NCI-H187 (cell line): ENCODE measurements at places on chromosomes 7 and 10.

GRCh38 chr10:43237631-43238446 is 29.0 kb downstream of the RASGEF1A start:
- DNase-seq = no peak

GRCh38 chr7:68676813-68677535 is 921.3 kb upstream of the AUTS2 start:
- no peak for DNase-seq

GRCh38 chr10:128626397-128627000 is 500.3 kb upstream of the MKI67 start:
- DNase-seq = no peak

DNA sequence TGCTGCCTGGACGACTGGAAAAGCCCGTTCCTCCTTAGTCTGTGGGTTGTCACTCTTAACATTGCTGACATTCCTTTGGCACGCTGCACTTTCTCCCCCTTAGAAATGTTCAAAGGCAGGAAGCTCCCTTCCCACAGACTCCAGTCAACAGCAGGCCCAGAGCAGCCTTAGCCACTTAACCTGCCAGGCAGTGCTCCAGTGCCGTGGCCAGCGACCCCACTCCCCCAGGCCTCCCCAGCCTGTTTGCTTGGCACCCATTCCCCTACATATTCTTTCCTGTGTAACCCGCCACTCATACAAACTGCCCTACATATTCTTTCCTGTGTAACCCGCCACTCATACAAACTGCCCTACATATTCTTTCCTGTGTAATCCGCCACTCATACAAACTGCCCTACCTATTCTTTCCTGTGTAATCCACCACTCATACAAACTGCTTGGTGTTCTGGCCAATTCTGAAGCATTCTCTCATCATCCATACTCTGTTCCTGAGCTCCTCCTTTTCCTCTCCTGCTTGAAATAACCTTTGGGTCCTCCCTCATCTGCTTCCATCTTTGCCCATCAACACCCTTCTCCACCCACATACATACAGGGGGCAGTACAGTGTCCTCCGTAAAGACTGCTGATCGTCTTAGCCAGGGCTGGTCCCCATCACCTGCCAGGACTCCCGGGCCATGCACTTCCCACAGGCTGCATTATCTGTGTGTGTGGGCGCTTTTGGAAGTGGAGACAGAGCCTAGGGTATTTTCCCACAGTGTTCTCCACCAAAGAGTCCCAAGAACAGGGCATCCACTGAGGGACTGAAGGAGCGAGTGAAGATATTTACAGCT is 57.3 kb downstream of the ADARB2 start:
- no peak for DNase-seq

DNA sequence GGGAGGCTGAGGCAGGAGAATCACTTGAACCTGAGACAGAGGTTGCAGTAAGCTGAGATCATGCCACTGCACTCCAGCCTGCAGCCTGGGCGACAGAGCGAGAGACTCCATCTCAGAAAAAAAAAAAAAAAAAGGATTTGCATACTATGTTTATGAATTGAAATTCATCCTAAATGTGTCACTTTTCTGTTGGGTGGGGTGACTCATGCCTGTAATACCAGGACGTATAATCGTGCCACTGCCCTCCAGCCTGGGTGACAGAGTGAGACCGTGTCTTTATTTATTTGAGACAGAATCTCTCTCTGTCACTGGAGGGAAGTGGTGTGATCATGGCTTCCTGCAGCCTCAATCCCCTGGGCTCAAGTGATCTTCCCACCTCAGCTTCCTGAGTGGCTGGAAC is 5.8 kb downstream of the ZNF212 start:
- no peak for DNase-seq

DNA sequence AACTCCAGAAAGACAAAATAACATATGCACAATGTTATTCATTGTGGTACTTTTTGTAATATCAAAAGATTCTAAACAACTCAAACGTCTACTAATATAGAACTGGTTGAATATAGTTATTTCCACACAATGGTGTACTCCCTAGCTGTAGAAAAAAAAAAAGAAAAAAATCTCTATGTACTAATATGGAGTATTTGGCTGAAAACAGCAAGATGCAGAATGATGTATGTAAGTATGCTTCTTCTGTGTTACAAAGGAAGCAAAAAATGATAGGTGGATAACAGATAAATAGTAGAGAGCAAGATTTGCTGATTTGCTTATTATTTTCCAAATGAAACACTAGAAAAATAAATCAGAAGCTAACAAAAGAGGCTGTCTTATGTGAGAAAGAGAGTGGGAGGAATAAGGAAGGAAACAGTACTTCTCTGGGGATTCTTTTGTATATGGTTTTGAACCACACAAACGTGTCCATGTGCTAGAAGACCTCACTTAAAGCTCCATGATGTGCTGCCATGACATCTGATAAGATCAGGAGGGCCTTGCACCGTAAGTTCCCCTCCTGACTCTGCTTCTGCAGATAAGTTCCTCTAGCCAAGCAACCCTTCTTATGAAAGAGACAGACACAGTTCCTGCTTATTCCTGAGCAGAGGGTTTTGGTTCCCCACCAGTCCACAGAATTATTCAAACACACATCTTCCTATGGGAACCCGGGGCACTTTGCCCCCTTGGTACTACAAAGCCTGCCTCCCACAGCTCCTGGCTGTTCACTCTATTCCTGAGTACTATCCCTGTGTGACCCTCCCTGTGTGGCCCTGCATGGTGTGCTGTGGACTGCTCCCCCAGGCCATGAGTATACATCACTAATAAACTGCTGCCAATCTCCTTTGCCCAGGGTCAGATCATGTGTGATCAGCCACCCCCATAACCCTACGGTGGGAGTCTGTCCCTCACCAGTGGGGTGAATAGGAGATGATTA is 159.1 kb downstream of the CCDC71L start:
- DNase-seq = no peak

DNA sequence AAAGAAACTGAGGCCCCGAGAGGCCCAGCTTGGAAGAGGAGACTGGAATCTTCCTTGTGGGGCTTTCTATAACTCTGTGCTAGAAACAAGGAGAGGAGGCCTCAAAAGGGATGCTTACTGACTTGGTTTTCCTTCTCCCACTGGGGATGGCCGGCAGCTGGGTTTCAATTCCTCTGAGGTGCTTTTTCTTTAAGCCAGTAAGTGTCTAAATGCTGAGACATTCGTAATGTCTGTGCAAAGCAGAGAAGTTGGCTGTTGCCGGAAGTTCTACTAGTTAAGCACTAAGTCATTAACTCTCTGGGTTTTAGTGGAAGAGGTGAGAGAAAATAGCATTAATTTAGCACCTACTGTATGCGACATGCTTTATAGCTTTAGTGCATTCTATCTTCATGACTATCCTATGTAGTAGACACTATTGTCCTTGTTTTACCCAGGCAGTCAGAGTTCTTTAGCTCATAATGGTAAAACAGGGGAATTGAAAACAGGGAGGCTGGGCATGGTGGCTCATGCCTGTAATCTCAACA is 135.2 kb downstream of the RGS10 start:
- DNase-seq = no peak

- DNase-seq = no peak
These were observed 449.1 kb downstream of the SUGCT start for GRCh38 chr7:40583667-40584444.

DNA sequence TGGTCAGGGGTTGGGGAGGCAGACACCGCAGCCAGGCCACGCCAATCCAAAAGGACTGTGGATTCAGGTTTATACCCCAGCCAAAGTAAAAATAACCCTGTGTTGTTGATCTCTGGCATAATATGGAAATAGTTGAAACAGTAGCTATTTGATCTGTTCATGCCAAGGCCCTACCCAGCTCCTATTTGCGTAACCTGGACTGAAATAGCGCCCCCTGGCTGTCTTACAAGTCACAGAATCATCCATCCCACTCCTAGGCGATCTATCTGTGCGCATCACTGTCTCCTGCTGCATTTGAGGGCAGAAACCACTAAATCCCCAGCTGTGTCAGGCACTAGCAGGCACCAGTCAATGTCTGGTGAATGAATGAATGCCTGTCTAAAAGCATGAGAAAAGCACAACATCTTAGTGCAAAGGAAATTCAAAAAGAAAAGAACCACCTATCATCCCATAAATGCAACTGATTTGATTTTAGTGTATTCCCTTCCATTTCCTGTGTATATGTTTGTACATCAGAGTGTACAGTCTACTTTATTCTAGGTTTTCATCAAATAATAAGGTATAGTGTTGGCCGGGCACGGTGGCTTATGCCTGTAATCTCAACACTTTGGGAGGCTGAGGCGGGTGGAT is 160.0 kb downstream of the SLIT1 start:
- no peak for DNase-seq

GRCh38 chr7:78057571-78057970 is 259.0 kb downstream of the PHTF2 start:
- no peak for DNase-seq

- no peak for DNase-seq
These were observed 187.1 kb downstream of the DNAJB6 start for GRCh38 chr7:157523766-157524421.

GRCh38 chr10:110502851-110503301 is 5.2 kb downstream of the DUSP5 start:
- no peak for DNase-seq

DNA sequence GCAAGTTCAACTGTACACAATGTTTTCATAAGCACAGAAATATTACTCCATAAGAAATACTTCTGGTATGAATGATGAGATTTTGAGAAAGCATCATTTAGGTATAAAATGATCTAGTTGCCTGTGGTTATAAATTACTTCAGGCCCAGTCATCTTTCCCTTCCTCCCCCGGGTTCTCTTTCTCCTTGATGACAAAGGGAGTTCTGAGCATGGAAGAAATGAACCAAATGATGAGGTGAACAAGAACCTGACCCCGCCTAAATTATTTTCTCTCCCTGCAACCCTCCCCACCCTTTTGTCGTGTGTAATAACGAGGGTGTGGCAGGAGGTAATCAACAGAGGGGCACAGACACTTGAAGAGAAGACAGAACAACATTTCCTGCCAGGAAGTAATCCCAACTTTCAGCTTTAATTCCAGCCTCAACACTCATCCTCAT is 319.6 kb upstream of the SP8 start:
- DNase-seq = no peak
